ENCODE measurements at places on chromosomes 5 and 9.

- ATAC-seq, result no peak
Measured at GRCh38 chr5:57171816-57172465, 1.9 kb upstream of the GPBP1 start.

DNA sequence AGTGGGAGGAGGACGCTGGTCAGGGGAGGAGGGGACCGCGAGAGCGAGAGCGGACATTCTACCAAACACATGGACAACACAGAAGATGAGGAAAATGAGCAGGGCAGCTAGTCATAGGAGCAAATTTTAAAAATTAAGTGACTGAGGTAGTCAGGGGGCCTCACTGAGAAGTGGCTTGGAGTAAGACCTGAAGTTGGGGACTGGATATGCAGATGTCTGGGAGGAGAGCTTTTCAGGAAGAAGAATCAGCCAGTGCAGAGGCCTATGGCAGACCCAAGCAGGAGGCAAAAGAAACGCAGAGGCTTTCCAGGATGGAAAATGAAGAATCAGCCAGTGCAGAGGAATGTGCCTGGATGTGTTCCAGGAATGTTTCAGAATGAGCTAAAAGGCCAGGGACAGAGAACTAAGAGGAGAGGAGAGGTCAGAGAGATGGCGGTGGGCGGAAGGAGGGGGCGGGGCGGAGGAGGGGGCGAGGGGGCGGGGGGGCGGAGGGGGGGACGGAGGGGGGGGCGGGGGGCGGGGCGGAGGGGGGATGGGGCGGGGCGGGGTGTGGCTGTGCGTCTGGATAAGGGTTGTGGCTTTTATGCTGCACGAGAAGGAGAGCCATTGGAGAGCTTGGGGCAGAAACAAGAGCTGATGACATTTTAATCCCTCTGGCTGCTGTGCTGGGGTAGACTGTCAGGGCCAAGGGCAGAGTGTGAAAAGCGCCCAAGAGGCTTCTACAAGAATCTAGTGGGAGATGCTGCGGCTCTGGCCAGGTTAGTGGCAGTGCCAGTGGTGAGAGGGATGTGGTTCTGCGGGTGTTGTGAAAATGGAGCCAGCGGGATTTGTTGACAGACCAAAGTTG, 129.6 kb downstream of the KCNIP1 start:
- peak; percentile 67 for ATAC-seq

- no peak for ATAC-seq
Measured at GRCh38 chr5:158756871-158757270, 342.8 kb downstream of the EBF1 start.

DNA sequence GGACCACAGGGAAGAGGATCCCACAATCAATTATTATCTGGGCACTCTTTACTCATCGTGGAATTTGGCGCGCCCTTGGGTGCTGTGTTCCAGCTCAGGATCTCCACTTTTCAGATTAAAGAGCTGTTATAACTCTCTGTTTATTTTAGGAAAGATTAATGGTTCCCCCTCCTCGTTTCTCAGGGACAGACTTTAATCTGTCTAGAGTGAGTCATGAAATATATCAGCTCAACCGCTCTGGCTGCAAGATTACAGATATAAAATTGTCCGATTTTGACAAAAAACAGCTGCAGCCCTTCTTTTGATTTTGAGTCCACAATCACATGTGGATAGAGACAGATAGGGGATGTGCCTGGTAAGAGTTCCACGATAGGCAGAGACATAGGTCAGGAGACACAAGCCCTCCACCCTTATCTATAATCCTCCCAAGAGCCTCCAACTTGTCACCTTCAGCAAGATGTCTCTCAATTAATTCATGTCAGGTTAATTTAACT, 77.6 kb upstream of the ANKRD55 start:
- no peak for ATAC-seq

- no peak for ATAC-seq
Measured at GRCh38 chr9:72945391-72945790, 7.5 kb downstream of the ALDH1A1 start.

GRCh38 chr5:161660806-161661205, 24.7 kb upstream of the GABRA6 start:
- ATAC-seq, result no peak

GRCh38 chr5:91401175-91401574, 18.1 kb upstream of the ARRDC3 start:
- ATAC-seq, result no peak

- ATAC-seq, result no peak
Measured at GRCh38 chr9:77987081-77987656, 44.4 kb downstream of the GNAQ start.

DNA sequence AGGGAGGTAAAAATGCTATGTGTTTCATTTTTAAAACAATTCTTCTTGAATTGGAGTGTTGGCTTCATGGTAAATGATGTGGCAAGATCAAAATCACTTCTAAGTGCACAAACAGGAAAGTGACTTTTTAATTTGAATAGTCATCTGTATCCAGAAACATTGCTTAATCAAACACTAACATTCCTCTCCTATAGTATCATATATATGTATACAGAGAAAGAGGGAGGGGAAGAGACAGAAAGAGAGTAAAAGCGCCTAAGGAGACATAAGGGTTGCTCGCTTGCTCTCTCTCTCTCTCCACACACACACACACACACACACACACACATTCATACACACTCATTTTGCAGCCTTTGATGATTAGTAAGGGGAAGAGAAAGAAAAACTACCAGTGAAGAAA, 95.4 kb upstream of the PRDM9 start:
- no peak for ATAC-seq

- no peak for ATAC-seq
Measured at GRCh38 chr5:78362220-78362619, 1.8 kb downstream of the SCAMP1 start.

DNA sequence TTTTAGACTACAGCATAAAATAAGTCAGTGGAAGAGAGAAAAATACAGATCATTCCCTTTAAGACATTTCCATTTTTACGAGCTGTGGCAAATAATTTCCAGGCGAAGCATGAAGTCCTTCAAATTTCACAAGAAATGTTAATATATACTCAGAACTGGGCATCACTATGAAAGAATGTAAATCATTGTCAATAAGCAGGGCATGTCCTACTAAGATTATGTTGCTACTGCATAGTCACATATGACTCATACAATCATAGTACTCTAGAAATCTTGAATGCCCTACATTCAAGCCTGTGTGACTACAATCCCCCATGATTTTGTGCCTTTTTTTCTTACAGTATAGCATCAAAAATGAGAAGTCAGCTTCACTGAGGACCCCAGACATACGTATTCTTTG, 485.2 kb upstream of the FTMT start:
- peak; percentile 26 for ATAC-seq

DNA sequence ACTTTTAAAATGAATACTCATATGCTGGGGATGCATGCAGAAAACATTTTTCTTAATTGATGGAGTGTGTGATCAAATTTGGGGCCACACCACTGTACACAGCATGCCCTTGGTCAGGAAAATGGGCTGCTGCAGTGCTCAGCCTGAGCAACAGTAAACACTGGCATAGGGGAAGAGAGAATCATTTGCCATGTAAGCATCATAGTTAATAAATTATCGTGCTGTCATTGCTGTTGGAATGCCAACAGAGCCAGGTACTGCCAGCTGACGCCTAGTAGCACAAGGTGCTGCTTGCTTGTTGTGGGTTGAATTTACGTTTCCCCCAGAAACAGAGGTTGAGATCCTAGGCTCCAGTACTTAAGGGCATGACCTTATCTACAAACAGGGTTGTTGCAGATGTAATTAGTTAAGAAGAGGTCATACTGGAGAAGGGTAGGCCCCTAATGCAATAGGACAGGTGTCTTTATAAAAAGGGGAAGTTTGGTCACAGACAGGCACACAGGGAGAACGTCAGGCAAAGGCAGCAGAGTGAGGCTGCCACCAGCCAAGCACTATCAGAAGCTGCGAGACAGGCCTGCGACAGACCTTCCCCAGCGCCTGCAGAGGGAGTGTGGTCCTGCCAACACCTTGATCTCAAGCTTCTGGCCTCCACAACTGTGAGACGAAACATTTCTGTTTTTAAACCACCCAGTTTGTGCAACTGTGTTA, 25.3 kb downstream of the DAP start:
- no peak for ATAC-seq

GRCh38 chr5:180080486-180081280, 9.1 kb upstream of the RNF130 start:
- ATAC-seq, result no peak

DNA sequence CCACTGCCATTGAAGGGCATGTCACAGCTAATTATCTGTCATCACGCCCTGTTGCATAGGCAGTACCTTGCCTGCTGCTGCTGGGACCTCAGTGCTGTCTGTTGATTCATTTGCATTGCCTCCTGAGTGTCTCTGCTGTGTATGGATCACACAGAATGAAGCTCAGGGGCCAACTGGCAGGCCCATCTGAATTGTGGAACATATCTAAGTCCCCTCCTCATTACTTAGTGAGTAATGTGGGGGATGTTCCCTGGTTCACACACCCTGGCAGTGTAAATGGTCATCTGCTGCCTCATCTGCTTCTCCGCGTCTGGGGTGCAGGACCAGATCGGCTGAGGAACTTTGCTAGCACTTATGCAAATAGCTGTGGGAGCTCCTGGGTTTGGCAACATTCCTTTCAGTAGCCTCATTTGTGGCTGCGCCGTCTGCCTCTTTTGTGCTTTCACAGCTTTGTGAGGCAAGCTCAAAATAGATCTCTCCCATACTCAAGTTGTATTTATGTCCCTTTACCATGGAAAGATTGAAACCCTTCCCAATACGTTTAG, 25.4 kb downstream of the TYRP1 start:
- ATAC-seq, result peak; percentile 88

DNA sequence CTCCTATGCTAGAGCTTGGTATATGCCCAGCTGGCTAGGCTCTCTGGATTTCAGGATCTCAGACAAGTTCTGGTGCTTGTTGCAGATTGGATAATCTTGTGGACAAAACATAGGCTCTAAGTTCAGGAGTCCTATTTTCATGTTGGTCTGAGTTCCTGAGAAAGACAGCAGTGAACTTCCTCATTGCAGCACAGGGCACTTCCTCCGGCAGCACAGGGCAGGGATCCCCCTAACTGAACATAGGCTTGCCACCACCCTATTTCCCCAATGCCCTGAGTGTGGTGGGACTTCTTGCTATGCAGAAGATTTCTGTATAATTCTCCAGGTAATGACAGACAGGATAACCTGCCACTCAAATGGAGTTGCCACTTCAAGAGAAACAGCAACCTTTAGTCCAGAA, 220.1 kb downstream of the PIK3R1 start:
- ATAC-seq, result no peak

Measured in motor neuron (in vitro differentiated cells).